ENCODE measurements at places on chromosomes 4 and X. TPM values are rescaled to one million over a fixed set of nuclear protein-coding genes. Genes with fewer than 3 reads are reported as not detected.

DNA sequence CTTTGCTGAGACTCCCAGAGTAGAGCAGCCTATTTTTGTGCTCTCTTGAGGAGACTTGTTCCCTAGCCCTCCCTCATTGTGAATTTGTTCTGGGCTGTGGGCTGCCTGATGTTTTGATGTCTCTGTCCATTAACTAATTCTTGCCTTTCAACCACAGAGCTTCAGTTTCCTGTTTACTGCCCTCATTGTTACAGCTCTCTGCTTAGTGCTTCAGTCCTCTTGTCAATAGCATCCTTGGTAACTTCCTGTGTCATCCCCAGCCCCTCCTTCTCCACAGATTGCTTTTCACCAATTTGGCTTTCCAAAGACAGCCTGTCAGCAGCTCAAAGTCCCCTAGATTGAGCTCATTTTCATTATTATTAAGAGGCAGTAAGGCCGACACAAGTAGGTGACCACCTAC is 69.9 kb downstream of the COX7B2 start:
- DNase-seq = no peak

DNA sequence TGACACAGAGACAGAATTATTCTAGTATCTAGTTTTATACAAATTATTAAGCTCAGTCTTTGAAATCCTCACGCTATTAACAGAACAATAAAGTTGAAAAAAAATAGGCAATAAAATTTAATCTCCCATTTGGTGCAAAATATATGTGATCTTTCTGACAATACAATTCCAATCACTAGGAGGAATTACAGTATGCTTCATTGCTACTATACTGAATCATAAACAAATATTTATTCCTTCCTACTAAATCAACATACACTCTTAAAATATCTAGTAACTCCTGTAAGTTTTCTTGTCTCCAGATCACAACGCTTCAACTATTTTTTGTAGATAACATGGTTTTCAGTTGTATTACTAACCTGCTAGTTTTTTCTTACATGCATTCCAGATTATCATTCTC is 45.7 kb downstream of the KLHL8 start:
- DNase-seq = no peak

DNA sequence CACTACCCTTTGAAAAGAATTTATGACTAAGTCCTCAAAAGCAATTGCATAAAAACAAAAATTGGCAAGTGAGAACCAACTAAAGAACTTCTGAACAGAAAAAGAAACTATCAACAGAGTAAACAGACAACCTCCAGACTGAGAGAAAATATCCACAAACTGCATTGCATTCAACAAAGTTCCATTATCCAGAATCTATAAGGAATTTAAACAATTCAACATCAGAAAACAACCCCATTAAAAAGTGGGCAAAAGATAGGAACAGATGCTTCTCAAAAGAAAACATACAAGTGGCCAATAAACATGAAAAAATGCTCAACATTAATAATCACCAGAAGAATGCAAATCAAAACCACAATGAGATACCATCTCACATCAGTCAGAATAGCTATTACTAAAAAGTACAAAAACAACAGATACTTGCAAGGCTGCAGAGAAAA is 130.2 kb downstream of the GASK1B start:
- no peak for DNase-seq

The KCNIP4 gene
- not detected for total RNA-seq

DNA sequence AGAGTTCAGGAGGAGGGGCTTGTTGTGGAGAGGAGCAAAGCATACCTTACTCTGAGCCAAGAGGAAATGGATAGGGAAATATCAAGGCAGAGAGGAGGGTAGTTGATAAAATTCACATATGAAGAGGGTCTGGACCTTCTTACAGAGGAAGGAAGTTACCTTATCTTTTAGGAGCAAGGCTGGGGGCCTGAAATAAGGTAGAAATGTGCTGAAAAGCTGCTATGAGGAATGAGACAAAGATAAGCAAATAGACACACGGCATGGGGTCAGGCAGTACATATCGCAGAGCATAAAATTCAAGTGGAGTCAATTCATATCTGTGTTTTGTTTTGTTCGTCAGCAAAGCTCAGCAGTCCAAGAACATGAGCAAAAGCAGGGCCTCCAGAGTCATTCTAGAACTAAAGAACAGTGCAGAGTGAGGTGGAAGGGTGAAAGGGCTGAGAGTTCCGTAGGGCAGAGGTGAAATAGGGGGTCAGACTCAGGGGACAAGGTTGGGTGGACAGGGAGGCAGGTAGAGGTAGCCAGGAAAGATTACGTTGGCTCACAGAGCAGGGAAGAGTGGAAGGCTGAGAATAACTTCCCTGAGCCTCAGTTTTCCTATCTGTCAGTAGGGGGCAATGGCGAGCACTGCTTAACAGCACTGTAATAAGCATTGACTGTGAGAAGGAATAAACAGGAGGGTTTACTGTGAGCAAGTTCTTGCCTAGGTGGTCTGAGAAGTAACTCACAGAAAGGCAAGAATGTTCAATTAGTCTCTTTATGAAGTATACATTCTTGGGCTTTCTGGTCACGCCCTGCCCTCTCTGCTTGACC is 9.2 kb downstream of the VSIG4 start:
- DNase-seq = peak; percentile 52

The ERAS gene
- not detected for total RNA-seq

DNA sequence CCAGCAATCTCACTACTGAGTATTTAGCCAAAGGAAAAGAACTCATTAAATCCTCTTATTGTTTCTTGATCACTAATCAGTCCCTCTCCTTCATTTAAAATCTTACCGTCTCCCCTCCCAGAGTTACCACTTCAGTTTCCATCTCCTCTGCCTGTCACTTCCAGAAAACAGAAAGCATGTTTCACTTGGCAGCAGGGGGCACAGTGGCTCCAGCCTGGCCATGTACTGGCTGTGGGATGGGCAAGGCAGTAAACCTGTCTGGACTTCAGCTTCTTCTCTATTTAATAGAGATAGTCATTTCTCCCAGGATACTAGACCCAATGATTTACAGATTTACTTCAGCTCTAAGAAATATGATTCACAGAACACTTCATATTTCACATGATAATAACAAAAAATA is 63.2 kb downstream of the CD40LG start:
- no peak for DNase-seq

- no peak for DNase-seq
Measured at GRCh38 chr4:140523370-140523856, 555 bp upstream of the ELMOD2 start.

The GAGE12H gene
- total RNA-seq = not detected

- DNase-seq = no peak
Measured at GRCh38 chr4:122073615-122074014, 78.5 kb upstream of the BLTP1 start.

The DMD gene
- total RNA-seq = 4.6 TPM

- DNase-seq = no peak
Measured at GRCh38 chr4:81573840-81574239, 102.1 kb upstream of the RASGEF1B start.

The MXD4 gene
- total RNA-seq = 10.1 TPM

The F8A3 gene
- 0.23 TPM for total RNA-seq

DNA sequence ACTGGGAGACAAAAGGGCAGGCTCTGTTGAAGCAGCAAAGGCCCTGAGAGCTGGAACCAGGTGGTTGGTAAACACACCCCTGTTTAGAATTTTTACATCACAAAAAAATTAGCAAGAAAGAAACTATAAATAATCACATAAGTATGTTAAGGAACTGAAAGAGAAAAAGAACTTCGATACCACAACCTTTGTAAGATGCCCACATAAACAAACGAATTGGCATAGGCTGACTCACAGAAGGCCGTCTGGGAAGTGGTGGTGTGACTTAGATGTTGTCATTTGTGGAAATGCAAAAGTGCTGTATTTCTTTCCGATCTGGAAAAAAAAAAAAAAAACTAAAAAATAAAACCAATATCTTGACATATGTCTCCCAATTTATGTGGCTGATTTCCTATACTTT is 235.1 kb downstream of the USP46 start:
- DNase-seq = no peak

GRCh38 chr4:187544461-187545053 is 451.0 kb upstream of the ZFP42 start:
- no peak for DNase-seq

- peak; percentile 19 for DNase-seq
Measured at GRCh38 chrX:120790118-120790517, 85.5 kb downstream of the CT47B1 start.

The STPG2 gene
- total RNA-seq = not detected

DNA sequence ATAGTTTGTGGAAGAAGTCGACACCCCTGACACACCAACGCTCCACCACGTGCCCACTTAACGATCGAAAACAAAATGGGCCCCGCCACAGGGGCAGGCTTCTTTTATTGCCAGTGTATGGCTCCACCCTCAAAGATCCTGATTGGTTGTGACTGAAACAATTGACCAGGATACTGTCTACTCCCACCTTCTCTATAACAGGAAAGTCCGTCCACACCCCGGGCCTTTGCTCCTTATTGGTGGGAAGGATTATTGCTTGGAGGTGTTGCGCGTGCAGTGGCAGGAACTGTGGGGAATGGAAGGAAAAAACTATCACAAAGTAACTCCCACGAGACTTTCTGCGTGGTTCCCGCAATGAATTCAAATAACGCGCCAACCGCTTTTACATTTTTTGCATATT is at the start of gene USP26:
Gene USP26, minus strand, starts transcription at position 79 of the 400 bp plus-strand sequence. CDS start 68,889 bp downstream, outside the sequence.
- DNase-seq = no peak

The BMPR1B gene
- not detected for total RNA-seq

- DNase-seq = no peak
Measured at GRCh38 chrX:327660-328126, 9.1 kb upstream of the GTPBP6 start.

DNA sequence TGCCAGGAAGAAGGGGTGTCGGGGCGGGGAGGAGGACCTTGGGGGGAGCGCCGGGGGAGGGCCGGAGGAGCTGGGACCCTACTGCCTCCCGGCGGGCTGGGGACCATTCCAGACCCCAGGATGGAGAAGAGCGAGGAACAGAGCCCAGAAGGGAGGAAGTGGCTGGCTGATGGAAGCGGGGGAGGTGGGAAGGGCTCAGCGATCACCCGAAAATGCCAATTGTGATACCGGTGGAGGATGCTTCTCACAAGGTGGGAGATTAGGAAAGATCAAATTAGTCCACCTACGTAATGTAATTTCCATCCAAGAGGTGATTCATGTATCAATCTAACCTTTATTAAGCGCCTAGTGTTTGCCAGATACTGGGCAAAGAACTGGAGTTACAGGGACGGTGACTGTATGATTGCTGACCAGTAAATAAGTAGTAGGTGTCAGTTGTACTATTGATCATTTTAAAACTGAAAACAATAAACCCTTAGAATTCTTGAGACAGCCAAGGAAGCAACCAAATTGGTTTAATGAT is 452 bp upstream of the RAI2 start:
- no peak for DNase-seq

The PARM1 gene
- 0.07 TPM for total RNA-seq

- DNase-seq = no peak
Measured at GRCh38 chrX:153517946-153518834, 748 bp downstream of the ATP2B3 start.

GRCh38 chr4:30716158-30716557 is 4.0 kb upstream of the PCDH7 start:
- no peak for DNase-seq

DNA sequence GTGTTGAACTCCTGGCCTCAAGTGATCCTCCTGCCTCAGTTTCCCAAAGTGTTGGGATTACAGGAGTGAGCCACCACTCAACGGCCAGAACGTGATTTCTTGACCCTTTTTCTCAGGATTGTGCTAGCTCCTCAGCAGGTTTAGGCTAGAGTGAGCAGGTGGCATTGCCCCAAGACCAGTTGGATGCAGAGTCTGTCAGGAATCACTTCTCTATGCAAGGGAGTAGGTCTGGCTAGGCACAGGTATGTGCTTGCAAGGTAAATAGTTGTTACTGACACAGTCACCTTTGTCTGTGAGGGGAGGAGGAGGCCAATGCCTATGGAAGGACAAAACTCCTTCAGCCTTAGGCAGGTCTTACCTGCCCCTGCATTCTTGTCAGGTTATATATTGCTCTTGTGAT is 24.2 kb downstream of the SLC25A5 start:
- no peak for DNase-seq

GRCh38 chr4:68907245-68907644 is 44.4 kb downstream of the UGT2A3 start:
- no peak for DNase-seq

The EMCN gene
- total RNA-seq = not detected

DNA sequence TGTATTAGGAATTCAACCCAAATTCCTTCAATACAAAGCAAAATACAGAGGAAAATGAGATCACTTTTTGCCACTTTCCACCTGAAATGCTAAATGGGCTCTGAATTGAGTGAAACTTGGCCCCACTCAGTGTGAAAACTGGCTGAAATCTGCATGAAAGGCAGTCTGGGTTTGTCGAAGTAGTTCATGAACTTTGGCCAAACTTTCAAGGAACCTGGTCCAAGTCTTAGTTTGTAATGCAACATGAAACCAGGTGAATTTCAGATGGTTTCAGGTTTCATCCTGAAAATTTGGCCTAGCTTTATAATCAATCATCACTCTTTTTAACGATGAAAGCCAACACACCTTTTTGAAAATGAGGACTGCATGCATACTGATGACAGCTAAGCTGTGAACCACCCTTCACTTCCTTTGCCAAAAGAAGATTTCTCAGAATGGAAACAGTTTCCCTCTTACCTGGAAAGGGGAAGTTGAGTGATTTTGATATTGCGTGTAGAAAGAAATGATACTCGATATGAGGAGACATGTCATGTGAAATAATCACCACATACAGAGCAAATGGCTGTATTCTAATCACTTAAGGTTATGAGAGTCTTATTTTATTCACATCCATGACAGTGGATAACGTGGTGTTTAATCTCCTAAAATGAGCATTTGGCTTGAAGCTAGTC is 209.9 kb upstream of the ETNPPL start:
- peak; percentile 10 for DNase-seq

The CYLC1 gene
- not detected for total RNA-seq

The ATP6AP1 gene
- total RNA-seq = 38.7 TPM

DNA sequence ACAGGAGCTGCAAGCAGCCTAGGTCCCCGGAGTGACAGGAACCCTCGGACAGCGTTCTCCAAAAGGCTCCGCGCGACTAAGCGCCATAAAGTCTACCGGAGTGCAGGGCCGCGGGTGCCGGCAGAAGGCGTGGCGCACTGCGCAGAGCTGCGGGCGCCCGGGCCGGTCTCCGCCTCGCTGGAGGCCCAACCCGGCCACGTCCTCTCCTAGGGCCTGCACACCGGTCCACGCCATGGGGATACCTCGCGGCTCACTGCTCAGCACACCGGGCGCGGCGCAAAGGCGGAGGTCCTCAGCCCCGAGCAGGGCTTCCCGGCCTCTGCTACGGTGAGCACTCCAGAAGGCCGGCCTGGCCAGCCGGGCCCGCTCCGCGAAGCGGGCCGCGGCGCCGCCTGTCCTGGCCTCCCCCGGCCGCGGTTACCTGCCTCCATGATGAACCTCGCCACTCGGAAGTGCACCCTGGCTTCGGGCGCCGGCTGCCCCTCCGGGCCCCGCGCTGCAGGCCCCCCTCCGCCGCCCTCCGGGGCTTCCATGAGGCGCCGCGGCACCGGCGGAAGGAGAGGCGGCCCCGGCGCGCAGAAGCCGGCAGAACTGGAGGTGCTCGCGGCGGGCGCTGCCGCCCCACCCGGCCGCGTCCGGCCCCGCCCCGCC is at the start of gene CCNQ:
Gene CCNQ, minus strand, starts transcription at position 599 of the 651 bp plus-strand sequence. Its CDS starts 66 bp downstream, at position 533.
- DNase-seq = peak; percentile 35
